Tibial nerve (tissue), 4 donors: ENCODE measurements at places on chromosomes 5 and 9.

- no peak overlapping the region for H3K27ac ChIP-seq
- H3K36me3 ChIP-seq = no peaks in the 10 kb centered on the region
- H3K4me3 ChIP-seq = no peak overlapping the region
- no peaks in the 10 kb centered on the region for H3K4me1 ChIP-seq
These were observed 106.3 kb downstream of the UGCG start for GRCh38 chr9:112002847-112003457.

- no peaks in the 10 kb centered on the region for H3K4me1 ChIP-seq
- no peaks in the 10 kb centered on the region for H3K27me3 ChIP-seq
- H3K36me3 ChIP-seq = no peaks in the 10 kb centered on the region
- H3K4me3 ChIP-seq = no peak overlapping the region
- H3K27ac ChIP-seq = no peak overlapping the region
- no peak for DNase-seq
These were observed 235.7 kb upstream of the ADAMTSL1 start for GRCh38 chr9:18238254-18238653.

- H3K4me3 ChIP-seq = no peak overlapping the region
- H3K27me3 ChIP-seq = no peaks in the 10 kb centered on the region
- no peak for DNase-seq
These were observed 41.1 kb downstream of the ANKRD33B start for GRCh38 chr5:10604975-10605374.

- H3K4me3 ChIP-seq = no peak overlapping the region
- peaks cover 20% of the 10 kb centered on the region for H3K4me1 ChIP-seq
- DNase-seq = no peak
- no peaks in the 10 kb centered on the region for H3K27me3 ChIP-seq
- no peaks in the 10 kb centered on the region for H3K36me3 ChIP-seq
These were observed 87.9 kb downstream of the NUDT12 start for GRCh38 chr5:103474677-103475076.

DNA sequence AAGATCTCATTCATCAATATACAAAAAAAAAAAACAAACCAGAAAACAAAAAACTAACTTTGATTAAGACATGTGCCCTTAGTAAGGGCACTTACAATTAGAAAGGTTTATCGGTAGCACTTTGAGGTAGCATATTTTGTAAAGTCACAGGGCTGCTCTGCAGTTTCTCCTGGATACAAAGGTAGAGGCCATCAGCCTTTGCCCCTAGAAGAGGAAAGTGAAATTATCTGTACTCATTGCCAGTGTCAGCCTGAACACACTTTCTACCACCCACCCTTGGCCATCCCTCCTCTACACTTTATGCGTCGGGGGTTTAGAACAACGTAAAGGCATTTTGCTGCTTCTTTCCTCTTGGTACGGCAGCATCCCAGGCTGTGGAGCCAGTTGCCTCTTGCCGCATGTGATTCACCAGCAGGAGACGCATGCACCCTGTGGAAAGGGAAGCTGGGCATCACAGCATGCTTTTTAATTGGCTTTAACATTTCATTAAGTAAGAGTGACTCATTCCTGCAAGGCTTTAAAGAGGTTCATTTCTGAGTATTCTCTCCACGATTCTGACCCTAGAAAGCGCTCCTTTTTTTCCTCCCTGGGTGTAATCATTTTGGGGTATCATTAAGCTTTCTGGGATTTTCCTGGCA, 84.6 kb downstream of the CEMIP2 start:
- no peaks in the 10 kb centered on the region for H3K27me3 ChIP-seq
- H3K36me3 ChIP-seq = no peaks in the 10 kb centered on the region
- no peak overlapping the region for H3K4me3 ChIP-seq

GRCh38 chr9:126709241-126709640, 95.5 kb downstream of the LMX1B start:
- H3K36me3 ChIP-seq = no peaks in the 10 kb centered on the region
- no peak overlapping the region for H3K27ac ChIP-seq

- H3K4me3 ChIP-seq = no peak overlapping the region
- H3K4me1 ChIP-seq = no peaks in the 10 kb centered on the region
- H3K27ac ChIP-seq = no peak overlapping the region
- H3K36me3 ChIP-seq = no peaks in the 10 kb centered on the region
- no peak for DNase-seq
- no peaks in the 10 kb centered on the region for H3K27me3 ChIP-seq
These were observed 4.9 kb downstream of the SPACA9 start for GRCh38 chr9:132883349-132884294.

- no peak for DNase-seq
- no peaks in the 10 kb centered on the region for H3K36me3 ChIP-seq
- no peak overlapping the region for H3K27ac ChIP-seq
- no peaks in the 10 kb centered on the region for H3K4me1 ChIP-seq
- H3K27me3 ChIP-seq = no peaks in the 10 kb centered on the region
- no peak overlapping the region for H3K4me3 ChIP-seq
These were observed 19.2 kb downstream of the PSD2 start for GRCh38 chr5:139814704-139815280.

- H3K4me1 ChIP-seq = no peaks in the 10 kb centered on the region
- H3K27ac ChIP-seq = peak overlapping the region; percentile 71
- H3K4me3 ChIP-seq = no peak overlapping the region
- DNase-seq = peak; percentile 47
- no peaks in the 10 kb centered on the region for H3K36me3 ChIP-seq
These were observed 125.6 kb downstream of the LPAR1 start for GRCh38 chr9:110912419-110913291.

GRCh38 chr9:6739218-6739617, 18.6 kb upstream of the KDM4C start:
- no peak overlapping the region for H3K27ac ChIP-seq
- H3K36me3 ChIP-seq = no peaks in the 10 kb centered on the region
- H3K4me1 ChIP-seq = no peaks in the 10 kb centered on the region
- H3K4me3 ChIP-seq = no peak overlapping the region

- H3K27me3 ChIP-seq = no peaks in the 10 kb centered on the region
- no peak overlapping the region for H3K4me3 ChIP-seq
- H3K4me1 ChIP-seq = no peaks in the 10 kb centered on the region
- H3K36me3 ChIP-seq = no peaks in the 10 kb centered on the region
- no peak overlapping the region for H3K27ac ChIP-seq
These were observed 1158.0 kb downstream of the MAT2B start for GRCh38 chr5:164663198-164663989.

DNA sequence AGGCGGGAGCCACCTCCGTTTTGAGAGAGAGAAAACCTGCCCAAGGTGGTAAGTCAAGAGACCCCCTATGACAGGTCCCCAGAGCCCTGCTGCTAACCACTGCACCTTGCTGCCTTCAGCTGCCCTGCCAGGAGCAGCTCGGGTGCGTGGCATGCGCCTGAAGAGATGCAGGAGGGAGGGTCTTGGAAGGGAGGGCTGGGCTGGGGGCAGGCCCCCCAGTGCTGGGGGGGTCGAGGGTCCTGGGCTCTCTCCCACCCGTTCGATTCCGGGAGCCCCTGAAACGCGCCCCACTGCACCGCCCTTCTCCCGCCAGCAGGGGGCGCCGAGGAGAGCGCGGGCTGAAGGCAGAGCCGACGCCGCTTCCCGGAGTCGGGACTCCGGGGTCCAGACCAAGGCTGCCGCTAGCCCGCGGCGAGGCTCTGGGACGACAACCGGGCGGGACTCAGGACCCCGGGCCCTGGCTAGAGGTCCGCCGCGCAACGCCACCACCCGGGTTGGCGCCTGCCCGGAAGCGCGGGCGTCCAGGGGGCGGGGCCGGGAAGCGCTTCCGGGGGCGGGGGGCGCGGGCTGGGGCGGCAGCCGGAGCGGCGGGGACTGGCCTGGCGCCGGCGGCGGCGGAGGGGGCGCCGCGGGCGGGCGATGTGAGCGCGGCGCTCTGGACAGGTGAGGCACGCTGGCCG, at the start of gene ZBTB34:
TSS of gene ZBTB34 (plus strand) at position 563 of the 680 bp plus-strand sequence. CDS start 18,761 bp downstream, outside the sequence.
- H3K4me1 ChIP-seq = peaks cover 48% of the 10 kb centered on the region
- H3K27ac ChIP-seq = peak within 1 kb of the TSS; percentile 97
- no peaks in the 10 kb centered on the region for H3K36me3 ChIP-seq
- peaks cover 5% of the 10 kb centered on the region for H3K27me3 ChIP-seq
- peak; percentile 35 for DNase-seq

DNA sequence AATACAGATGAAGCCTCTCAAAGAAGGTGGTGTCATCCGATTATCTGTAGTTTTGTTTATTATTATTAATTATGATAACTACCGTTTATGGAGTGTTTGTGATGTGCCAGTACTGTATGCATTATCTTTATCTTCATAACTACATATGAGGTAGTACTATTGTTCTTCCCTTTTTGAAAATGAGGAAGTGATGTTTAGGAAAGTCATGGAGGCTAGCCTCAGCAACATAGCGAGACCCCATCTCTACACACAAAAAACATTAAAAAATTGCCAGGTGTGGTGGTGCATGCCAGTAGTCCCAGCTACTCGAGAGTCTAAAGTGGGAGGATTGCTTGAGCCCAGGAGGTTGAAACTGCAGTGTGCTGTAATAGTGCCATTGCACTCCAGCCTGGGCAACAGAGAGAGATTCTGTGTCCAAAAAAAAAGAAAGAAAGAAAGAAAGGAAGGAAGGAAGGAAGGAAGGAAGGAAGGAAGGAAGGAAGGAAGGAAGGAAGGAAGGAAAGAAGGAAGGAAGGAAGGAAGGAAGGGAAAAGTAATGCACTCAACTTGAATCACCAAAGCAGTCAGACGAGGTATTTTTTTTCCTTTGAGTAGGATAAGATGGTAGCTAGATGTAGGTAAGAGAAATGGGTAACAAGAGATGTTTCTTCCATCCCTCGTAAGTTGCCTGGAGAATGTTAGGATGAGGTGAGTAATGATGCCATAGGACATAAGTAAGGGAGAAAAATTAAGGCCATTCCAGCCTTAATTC, 47.8 kb downstream of the PAM start:
- peaks cover 6% of the 10 kb centered on the region for H3K4me1 ChIP-seq
- H3K27me3 ChIP-seq = no peaks in the 10 kb centered on the region
- no peaks in the 10 kb centered on the region for H3K36me3 ChIP-seq

DNA sequence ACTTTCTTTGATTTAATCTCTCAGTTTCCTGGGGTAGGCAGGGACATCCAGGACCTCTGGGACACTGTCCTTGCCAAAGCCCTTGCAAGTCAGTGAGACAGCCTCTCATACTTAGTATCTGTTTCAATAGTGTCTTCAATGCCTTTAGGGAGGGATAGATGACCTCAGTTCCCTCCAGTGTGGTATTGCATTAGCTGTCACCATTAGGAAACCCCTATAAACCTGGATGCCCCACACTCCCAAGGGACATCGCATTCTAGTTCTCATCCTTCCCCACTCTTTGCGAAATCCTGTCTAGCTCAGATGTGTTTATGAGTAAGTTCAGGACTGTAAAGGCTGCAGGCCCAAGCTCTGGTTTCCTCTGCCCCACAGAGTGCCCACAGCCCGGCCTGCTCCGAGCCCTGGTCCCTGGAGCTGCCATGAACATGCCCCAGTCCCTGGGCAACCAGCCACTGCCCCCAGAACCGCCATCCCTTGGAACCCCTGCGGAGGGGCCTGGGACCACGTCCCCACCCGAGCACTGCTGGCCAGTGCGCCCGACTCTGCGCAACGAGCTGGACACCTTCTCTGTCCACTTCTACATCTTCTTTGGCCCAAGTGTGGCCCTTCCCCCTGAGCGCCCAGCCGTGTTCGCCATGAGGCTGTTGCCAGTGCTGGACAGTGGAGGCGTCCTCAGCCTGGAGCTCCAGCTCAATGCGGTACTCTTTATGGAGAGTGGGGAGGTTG, 13.2 kb downstream of the TMEM8B start:
- no peak for DNase-seq
- H3K36me3 ChIP-seq = no peaks in the 10 kb centered on the region
- H3K27ac ChIP-seq = no peak overlapping the region
- H3K4me1 ChIP-seq = peaks cover 39% of the 10 kb centered on the region
- no peaks in the 10 kb centered on the region for H3K27me3 ChIP-seq

- no peaks in the 10 kb centered on the region for H3K27me3 ChIP-seq
- no peaks in the 10 kb centered on the region for H3K4me1 ChIP-seq
- H3K4me3 ChIP-seq = no peak overlapping the region
- no peak for DNase-seq
These were observed 149.2 kb upstream of the IRX1 start for GRCh38 chr5:3446410-3446809.

DNA sequence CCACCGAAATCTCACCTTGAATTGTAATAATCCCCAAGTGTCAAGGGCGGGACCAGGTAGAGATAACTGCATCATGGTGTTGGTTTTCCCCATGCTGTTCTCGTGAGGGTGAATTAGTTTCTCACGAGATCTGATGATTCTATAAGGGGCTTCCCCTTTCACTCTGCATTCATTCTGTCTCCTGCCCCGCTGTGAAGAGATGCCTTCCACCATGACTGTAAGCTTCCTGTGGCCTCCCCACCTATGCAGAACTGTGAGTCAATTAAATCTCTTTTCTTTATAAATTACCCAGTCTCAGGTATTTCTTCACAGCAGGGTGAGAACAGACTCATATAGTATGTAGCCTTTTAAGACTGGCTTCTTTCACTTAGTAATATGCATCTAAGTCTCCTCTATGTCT, 128.1 kb upstream of the NR5A1 start:
- no peak overlapping the region for H3K4me3 ChIP-seq
- H3K27me3 ChIP-seq = no peaks in the 10 kb centered on the region
- DNase-seq = no peak
- no peaks in the 10 kb centered on the region for H3K36me3 ChIP-seq
- no peak overlapping the region for H3K27ac ChIP-seq

GRCh38 chr5:177306674-177307543, 3.3 kb downstream of the PRELID1 start:
- H3K36me3 ChIP-seq = peaks cover 38% of the 10 kb centered on the region
- H3K27ac ChIP-seq = no peak overlapping the region
- H3K27me3 ChIP-seq = no peaks in the 10 kb centered on the region
- no peak overlapping the region for H3K4me3 ChIP-seq
- no peaks in the 10 kb centered on the region for H3K4me1 ChIP-seq
- DNase-seq = no peak

DNA sequence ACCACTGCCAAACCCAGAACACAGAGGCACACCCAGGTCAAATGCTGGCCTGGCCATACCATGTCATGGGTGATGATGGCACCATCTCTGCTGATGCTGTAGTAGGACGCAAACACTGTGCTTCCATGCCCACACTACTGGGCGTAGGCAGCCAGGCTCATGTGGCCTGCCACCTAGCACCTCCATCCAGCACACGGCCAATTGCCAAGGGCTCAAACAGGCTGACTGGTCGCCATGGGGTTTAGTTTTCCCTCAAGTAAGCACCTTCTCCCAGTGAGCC, 39.4 kb downstream of the BICD2 start:
- no peak overlapping the region for H3K4me3 ChIP-seq
- H3K27ac ChIP-seq = peak overlapping the region; percentile 61
- no peak for DNase-seq
- H3K27me3 ChIP-seq = no peaks in the 10 kb centered on the region
